ENCODE measurements at places on chromosomes 4 and X. TPM values are rescaled to one million over a fixed set of nuclear protein-coding genes. Genes with fewer than 3 reads are reported as not detected.
A peak's percentile ranks its signal among the peaks of the same experiment; 100 is the strongest.

Gene INTS12
- 29.6 TPM for polyA plus RNA-seq

- no peak for DNase-seq
Measured at GRCh38 chr4:3291969-3292570, 751 bp upstream of the RGS12 start.

GRCh38 chrX:140949233-140949632, 53.2 kb upstream of the SPANXB1 start:
- DNase-seq: no peak

Gene GYPE
- 1.4 TPM for polyA plus RNA-seq

Gene ZNF711
- 42.8 TPM for polyA plus RNA-seq

DNA sequence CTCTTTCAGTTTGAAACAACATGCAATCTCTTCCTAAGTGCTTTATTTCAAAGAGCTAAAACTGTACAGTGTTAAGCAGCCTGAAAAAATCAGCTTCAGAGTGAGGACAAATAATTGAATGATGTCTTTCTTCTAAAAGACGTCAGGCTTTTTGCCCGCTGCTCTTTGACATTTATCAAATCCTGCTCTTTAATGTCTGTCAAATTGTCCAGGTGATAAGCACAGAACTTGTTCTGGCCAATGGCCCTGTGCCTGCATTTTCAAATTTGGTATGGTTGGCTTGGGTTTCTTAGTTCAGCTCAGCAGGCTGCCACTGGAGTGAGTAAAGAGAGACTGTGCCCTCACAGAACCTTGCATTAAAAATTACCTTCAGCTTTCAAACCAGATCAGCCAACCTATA, 712.9 kb upstream of the LCORL start:
- peak; percentile 11 for DNase-seq
